Left colon (tissue), 2 donors: ENCODE measurements at places on chromosomes 2 and 18. TPM values are rescaled to one million over a fixed set of nuclear protein-coding genes. Genes with fewer than 3 reads are reported as not detected.

DNA sequence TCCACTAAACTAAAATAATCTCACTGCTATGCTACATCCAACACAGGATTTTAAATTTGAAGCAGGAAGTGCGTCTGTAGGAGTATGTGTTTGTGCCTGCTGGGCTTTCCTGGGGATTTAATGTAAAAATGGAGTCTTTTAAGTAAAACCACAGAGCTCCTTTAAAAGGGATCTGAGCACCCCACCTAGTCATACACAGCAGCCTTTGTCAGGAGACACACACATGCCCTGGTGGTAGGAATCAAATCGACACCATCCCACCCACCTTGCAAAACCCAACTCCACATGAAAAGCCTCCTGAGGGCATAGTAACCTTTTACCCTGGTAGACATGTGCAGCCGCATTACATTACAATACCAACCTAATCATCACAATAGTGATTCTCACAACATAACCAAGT is 29.1 kb downstream of the UXS1 start:
- DNase-seq: no peak

DNA sequence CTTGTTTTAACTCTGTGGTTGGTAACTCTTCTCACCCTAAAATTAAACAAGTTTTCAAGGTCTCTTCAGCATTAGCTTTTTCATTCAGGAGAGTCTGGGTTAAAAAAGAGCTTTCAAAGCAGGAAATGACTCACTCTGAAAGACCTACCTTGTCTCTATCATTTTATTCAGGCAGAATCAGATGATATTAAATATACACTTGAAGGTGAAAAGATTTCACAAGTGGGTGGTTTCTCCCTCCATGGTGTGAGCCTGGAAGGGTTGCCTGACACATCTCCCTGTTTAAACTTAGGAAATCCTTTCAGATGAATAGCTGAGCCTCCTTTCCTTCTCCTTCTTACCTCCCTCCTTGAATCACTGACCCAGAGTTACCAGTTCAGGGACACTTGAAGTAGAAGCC is 1402.0 kb upstream of the PIK3C3 start:
- DNase-seq: no peak

MOB1A gene
- total RNA-seq: 138 TPM

- no peak for DNase-seq
Measured at GRCh38 chr2:18339326-18339725, 221.1 kb downstream of the RDH14 start.

DNA sequence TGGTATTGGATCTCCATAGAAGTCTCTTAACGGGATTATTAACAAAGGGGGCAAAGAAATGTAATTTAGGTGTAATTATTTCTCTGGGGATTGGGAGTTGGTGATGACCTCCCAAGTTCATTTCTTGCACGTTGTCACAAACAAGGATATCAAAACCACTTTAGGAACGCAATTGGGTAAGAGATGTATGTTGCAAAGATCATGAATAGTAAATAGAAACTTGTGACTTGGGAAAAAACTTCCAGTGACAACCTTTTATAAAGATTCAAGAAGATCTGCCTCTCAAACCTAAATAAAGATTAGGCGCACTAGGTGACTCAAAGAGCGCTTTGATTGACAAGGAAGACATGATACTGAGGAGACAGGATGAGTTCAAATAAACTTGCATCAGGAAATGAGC is 127.8 kb upstream of the TRIB2 start:
- no peak for DNase-seq

DNA sequence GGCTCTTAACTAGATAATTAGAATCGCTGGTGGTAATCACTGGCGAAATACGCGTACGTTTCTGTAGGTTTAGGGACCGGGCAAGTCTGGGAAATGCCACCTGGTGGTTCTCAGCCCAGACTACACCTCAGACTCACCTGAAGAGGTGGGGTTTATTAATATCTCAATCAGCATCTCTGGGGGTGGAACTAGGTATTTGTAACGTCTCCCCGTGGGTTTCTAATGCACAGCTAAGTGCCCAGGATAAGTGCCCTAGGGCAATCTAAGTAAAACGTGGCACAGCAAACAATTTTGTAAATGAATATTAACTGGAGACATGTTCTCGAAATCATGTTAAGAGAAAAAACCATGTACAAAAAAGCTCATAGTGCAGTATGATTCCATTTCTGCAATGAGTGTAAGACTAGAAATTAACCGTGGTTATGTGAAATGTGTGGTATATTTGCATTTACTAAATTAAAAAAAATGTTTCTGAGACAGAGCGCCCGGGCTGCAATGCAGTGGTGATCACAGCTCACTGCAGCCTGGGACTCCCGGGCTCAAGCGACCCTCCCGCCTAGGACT is 760 bp upstream of the CNOT11 start:
- peak; percentile 61 for DNase-seq

DNA sequence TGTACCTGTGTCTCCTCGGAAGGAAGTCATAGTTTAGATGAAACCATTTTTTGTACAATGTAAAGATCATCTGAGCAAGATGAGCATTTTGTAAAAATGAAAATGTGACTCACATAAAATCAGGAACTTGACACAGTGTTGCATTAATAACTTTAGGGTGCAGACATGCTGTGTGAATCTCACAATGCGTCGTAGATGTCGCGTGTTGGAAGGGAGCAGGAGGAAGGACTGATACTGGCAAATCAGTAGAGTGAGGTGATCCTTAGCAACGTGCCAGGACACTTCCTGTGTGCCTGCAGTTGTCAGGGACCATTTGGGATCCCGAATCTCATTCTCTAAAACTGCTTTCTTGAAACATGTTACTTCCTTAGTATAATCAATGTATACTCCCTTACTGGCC is 103.1 kb downstream of the SH3BP4 start:
- no peak for DNase-seq

GRCh38 chr18:67845035-67845434 is 328.5 kb upstream of the DSEL start:
- no peak for DNase-seq

- no peak for DNase-seq
Measured at GRCh38 chr18:48430150-48430549, 21.0 kb upstream of the ZBTB7C start.

DNA sequence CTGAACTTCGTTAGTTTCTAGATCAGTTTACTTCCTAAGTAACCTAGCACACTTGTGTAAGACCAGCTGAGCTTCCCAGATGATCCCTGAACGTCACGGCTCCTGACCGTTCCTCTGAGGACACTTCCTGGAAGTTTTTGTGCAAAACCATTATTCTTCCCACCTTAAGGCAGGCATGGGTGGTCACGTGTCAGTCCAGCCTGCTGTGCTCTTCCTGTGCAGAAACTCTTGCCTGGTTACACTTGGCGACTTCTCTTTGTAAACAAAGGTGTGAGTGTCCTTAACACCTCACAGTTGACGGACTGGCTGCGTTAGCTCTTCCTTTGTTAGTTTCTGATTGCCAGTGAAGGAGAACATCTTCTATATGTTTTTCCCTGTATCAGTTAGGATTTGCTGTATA is 118.3 kb downstream of the SH3RF3 start:
- peak; percentile 41 for DNase-seq

GRCh38 chr2:73156539-73157124 is 43.9 kb upstream of the RAB11FIP5 start:
- DNase-seq: no peak

- DNase-seq: no peak
Measured at GRCh38 chr2:23918837-23919489, 8.0 kb downstream of the ATAD2B start.

DNA sequence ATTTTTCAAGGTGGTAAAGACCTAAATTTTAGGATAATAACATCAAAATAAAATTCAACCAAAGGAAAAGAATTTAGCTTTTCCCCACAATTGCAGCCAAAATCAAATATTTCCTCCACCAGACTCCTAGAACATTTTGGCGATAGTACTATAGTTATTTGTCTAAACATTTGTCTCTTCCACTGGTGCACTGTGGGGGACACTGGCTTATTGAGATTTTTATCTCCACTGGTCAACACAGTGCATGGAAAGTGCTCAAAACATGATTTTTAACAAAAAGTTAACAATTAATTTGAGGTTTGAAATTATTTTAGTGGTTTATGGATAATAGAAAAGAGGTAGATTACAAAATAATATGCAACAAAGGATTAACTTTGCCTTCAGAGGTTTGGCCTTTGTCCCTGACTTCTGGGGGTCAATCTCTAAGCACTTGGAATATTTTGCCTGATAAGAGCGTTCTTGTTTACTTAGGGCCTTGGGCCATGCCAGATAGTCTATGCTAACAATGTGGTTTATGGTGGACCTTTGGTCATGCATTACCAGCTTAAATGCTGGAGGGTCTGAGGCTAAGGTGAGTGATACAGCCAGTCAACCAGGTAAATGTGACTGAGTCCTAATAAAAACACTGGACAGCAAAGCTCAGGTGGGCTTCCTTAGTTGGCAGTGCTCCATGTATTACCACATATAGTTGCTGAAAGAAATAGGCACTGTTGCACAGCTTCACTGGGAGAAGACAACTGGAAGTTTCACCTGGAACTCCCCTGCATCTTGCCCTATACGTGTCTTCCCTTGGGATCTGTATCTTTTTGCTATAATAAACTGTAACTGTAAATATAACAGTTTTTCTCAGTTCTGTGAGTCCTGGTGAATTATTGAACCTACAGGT is 67.2 kb upstream of the SATB2 start:
- DNase-seq: no peak

GAL3ST2 gene
- 69.8 TPM for total RNA-seq

TMEM178A gene
- total RNA-seq: 1.6 TPM

DNA sequence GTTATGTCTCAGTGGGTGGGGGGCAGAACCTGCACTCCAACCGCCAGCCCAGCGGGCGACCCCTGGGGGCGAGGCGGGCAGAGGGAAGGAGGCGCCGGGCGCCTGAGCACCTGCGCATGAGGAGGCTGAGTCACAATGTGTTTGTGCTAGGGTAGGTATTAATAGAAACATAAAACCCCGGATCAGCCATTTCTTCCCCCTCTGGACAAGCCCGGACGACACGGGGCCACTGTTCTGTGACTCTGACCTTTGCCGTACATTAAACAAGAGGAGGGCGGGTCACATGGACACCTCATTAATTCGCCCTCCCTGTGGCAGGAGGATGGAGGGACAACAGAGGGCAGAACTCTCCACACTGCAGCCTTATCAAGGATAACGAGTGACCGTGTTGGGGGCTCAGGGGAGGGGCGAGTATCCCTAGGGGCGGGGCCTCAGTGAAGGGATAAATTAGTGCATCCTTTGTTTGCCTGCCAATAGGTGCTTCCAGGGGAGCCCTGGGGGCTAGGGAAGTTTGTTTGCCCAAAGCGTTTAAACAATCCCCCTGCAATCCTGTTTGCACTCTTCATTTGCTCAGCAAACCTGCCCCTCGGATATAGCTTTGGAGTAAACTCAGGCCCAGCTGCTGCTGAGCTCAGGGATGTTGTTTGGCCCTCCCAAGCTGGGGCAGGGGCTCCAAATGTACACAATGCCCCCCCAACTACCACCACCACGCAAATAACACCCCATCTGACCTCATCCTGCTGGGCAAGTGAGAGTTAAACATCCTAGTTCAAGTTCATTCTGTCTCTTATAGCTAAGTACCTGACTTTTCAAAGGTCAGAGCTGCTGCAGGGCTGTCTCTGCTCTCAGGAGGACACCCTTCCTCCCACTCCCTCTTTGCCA is 171.2 kb upstream of the GLI2 start:
- DNase-seq: no peak

- no peak for DNase-seq
Measured at GRCh38 chr2:85062565-85062964, 70.6 kb upstream of the TCF7L1 start.

DNA sequence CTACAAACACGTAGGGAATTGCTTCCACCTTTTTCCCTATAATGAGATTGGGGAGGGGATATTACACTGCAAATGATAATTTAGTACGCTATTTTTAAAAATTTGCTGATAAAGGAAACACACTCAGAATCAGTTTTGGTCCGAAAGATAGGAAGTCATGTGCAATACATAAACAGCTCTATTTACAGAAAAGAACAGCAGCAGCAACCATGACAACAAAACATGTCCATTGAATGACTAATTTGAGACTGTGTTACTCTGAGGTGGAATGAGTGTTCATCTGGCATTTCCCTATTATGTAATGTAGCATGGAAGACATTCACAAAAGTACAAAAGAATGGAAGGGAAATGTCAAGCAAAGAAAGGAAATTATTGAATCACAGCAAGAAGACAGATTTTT is 337.2 kb downstream of the NBAS start:
- no peak for DNase-seq

DNA sequence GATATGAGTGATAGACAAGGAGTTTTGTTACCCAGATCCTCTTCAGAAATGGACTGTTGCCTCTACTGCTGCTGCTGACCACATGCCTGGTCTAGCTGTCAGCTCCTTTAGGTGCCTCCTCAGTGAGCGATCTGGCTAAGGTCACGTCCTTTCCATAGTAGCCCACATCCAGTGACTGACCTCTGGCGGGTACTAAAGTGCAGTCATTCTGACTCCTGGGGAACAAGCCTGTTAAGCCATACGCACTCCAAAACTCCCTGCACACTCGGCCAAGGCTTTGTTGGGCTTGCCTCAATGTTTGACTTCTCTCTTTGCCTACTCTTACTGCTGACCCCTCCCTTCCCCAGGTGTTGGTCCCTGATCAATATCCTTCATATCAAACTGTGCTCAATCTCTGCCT is 685.2 kb downstream of the IRS1 start:
- DNase-seq: no peak

DNA sequence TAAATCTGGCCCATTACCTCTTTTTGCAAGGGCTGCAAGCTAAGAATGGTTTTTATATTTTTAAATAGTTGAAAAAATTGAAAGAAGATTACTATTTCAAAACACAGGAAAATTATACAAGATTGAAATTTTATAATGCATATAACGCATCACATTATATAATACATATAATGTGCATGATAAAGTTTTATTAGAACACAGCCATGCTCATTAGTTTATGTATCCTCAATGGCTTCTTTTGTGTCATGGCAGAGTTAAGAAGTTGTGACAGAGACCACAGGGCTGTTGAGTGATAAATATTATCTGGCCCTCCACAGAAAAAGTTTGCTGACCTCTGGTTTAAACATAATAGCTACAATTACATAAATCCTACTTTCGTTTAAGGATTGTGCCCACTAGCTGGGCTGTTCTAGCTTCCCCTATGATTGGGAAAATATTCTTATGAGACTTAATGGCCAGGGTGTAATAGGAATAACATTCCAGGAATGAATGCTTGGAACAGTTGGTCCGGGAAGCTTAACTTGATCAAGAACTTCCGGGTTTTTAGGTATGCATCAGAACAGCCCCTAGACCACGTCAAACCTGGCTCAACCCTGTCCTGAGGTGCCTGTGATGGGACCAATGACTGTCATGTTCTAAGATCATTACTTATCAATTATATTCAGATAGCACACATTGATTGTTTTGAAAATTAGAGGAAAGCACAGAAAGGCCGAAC is 98.7 kb upstream of the LPIN2 start:
- no peak for DNase-seq

- DNase-seq: no peak
Measured at GRCh38 chr2:213934560-213934959, 476.3 kb upstream of the VWC2L start.

- peak; percentile 58 for DNase-seq
Measured at GRCh38 chr2:67476809-67477790, 80.0 kb downstream of the ETAA1 start.

NCOA1 gene
- 34.2 TPM for total RNA-seq

DNA sequence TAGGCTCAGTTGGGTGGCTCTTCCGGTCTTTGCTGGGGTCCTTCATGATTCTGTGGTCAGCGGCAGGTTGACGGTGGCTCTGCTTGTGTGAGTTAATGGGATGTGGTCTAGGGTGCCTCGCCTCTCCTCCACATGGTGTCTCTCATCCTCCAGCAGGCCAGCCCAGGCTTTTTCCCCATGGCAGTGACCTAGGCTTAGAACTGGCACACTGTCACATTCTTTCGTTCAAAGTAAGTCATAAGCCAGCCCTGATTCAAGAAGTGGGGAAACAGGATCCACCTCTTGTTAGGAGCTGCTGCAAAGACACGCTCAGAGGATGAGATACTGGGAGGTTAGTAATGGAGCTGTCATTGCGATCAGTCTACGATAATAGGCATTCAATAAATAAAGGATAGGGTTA is 46.0 kb upstream of the CTIF start:
- no peak for DNase-seq
